ENCODE measurements at places on chromosomes 1 and 21.

DNA sequence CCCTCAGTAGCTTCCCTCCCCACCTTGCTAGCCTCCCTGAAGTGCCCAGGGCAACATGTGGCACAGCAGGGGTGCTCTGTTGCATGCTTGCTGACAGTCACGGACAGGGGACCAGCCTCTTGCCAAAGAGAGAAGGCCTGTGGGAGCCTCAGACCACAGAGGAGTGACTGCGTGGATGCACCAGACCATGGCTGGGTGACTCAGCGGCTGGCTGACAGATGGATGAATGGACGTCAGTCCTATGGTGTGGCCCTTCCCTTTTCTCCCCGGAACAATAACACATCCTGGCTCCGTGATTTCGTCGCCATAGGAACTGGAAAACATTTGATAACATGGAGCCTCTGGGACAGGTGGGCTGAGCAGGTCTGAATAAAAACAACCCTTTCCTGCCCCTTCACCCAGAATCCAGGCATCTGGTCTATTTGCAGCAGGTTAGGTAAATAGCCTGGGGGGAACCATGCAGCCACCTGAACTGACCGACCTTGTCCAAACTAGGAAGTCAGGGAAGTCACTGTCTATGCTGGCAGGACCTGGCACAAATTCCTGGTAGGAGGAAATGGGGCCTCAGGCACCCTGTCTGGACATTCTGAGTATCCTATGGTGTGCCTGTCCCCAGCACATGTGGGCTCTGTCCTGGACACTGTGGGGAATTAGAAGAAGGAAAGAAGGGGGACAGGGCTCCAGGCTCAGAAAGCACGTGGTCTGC, 53.3 kb downstream of the NENF start:
- DNase-seq, result peak; percentile 92

GRCh38 chr1:102241431-102242338, 245.0 kb upstream of the OLFM3 start:
- DNase-seq, result no peak

GRCh38 chr1:220884981-220885918, 6.0 kb downstream of the HLX start:
- no peak for DNase-seq

- DNase-seq, result peak; percentile 10
These were observed 141.4 kb upstream of the CACYBP start for GRCh38 chr1:174858301-174858700.

Data from fibroblast of mammary gland (primary cell).